Stimulated activated CD4-positive, alpha-beta T cell treated with anti-CD3 and anti-CD28 coated beads, Interleukin-4, amount 100 ng/mL, for 4 hours (primary cell): ENCODE measurements at places on chromosomes 11 and 22.

- no peak for DNase-seq
Observed at GRCh38 chr11:46134540-46134939, 13.3 kb upstream of the PHF21A start.

DNA sequence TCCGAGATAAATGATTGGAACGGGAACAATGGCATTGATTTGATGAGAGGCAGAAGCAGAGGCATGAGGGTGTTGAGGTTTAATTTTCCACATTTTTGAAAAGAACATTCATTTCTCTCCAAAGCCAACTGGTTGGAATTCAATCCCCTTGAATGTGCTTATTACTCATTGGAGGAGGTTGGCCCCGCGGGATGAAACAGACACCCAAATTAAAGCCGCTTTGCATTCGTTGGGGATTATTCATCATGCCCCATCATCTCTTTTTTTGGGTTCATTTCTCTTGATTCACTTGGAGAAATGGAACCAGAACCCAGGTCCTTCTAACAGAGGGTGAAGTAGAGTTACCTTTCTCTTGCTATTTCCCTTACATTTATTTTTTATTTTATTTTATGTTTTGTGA, 47.6 kb upstream of the PARVG start:
- no peak for DNase-seq

GRCh38 chr11:7251836-7252682, at the start of gene SYT9:
Gene SYT9 (plus strand): TSS chr11:7251904. CDS start chr11:7252187, 283 bp downstream.
- DNase-seq: peak; percentile 19

- DNase-seq: no peak
Observed at GRCh38 chr11:130636722-130637464, 188.4 kb downstream of the ADAMTS15 start.

DNA sequence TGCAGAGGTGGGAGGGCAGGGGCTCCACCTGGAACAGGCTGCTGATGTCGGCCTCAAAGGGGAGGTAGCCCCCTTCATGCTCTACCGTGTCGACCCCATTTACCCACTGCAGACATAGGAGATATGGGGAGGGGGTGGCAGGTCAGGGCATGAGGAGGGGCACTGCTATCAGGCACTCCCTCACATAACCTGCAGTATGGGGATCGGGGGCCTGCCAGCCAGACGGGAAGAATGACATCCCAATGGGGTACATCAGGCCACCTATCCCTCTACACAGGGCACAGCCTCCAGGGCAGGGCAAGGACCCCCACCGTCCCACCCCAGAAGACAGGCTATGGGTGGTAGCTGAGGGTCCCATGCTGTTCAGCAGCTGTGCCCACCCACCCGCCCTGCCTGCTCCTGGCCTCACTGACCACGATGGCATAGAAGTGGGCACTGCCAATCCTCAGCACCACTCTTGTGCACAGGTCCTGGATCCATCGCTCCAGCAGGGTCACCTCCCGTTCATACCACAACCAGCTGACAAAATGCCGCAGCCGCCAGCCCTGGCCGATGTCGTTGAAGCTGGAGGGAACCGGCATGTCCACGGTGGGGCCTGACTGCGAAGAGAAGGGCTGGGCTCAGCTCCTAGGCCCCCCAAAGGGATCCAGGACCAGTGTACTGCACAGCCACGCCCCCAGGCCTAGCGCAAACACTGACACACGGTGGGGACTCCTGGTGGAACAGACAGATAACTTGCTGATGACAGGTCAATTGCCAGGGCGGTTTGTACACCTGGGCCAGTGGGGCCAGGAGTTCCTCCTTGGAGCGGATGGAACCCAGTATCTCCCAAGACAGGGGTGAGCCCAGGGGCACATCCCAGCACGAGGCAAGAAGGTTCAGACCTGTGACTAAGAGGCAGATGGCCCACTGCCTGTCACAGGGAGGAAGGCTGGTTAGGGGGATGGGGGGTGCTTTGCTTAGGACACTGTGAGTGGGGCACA, 24.1 kb downstream of the RGL4 start:
- DNase-seq: no peak

GRCh38 chr11:56473252-56473651, at the start of gene OR5M3:
Gene OR5M3 (minus strand): TSS chr11:56473352. CDS start chr11:56470497, 2,855 bp downstream.
- no peak for DNase-seq
